GM12878 (cell line): ENCODE measurements at places on chromosomes 3 and 15. TPM values are rescaled to one million over a fixed set of nuclear protein-coding genes. Genes with fewer than 3 reads are reported as not detected.

PLSCR1 gene
- polyA plus RNA-seq: 34.9 and 35.4 TPM in 2 replicates

DNAH12 gene
- 0.26 and 0.35 TPM in 2 replicates for polyA plus RNA-seq

- no peak for DNase-seq
- no peaks in the 10 kb centered on the region for H3K36me3 ChIP-seq
- no peaks in the 10 kb centered on the region for H3K4me1 ChIP-seq
These were observed 2.7 kb upstream of the GOLGB1 start for GRCh38 chr3:121752261-121752660.

PRR20G gene
- not detected in 2 replicates for polyA plus RNA-seq

SEMA3B gene
- polyA plus RNA-seq: 0.09 and 0.16 TPM in 2 replicates

SIDT1 gene
- polyA plus RNA-seq: 18.6 and 23.8 TPM in 2 replicates

TUSC7 gene
- polyA plus RNA-seq: not detected in 2 replicates

- no peaks in the 10 kb centered on the region for H3K36me3 ChIP-seq
- peak overlapping the region; percentile 79 for H3K4me3 ChIP-seq
- H3K27me3 ChIP-seq: no peaks in the 10 kb centered on the region
- DNase-seq: no peak
- peaks cover 4% of the 10 kb centered on the region for H3K4me1 ChIP-seq
- peak overlapping the region; percentile 59 for H3K27ac ChIP-seq
These were observed 1.8 kb downstream of the RBMS3 start for GRCh38 chr3:29282427-29283230.

DNA sequence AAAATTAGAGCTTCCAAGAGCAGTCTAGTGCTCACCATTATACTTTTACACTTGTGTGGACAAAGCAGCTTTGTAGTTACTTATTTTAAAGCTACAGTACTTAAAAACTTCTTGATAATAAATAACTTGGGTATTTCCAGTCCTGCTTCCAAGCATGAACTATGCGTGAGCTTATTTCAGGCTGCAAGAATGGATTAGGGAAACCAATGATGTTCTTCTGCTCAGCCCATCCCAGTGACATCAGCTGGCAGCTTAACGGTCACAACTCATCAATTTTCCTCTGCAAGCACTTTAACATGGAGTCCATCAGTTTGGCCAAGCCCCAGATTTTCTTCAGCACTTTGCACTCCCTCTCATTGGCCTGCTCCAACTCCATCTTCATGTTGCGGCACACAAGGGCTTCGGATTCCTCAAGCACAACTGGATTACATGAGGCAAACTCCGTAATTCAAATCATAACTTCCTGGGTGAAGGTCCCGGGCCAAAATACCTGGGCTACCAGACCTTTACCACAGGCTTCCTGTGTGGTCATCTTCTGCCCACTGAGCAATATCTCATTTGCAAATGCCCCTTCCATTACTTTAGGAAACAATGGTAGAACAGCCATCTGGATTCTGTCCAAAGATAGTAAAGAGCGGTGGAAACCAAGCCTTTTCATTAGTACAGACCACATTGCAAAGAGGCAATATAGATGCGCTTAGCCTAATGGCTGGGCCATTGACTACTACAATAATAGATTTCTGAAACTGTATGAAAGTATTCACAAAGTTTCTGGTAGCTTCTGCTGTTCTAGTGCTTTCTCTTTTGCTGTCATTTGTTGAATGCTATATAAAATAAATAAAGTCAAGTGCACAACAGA lies 87.5 kb upstream of the DAZL start:
- H3K27me3 ChIP-seq: no peaks in the 10 kb centered on the region
- H3K4me3 ChIP-seq: no peak overlapping the region
- H3K27ac ChIP-seq: no peak overlapping the region
- peaks cover 12% of the 10 kb centered on the region; the same call in 1 of the 2 replicates for H3K4me1 ChIP-seq
- H3K36me3 ChIP-seq: no peaks in the 10 kb centered on the region

GRCh38 chr15:88174571-88174970 lies 82.0 kb downstream of the NTRK3 start:
- no peak for DNase-seq
- no peaks in the 10 kb centered on the region for H3K36me3 ChIP-seq
- no peak overlapping the region for H3K4me3 ChIP-seq
- no peaks in the 10 kb centered on the region for H3K27me3 ChIP-seq
- H3K4me1 ChIP-seq: peaks cover 8% of the 10 kb centered on the region

DNA sequence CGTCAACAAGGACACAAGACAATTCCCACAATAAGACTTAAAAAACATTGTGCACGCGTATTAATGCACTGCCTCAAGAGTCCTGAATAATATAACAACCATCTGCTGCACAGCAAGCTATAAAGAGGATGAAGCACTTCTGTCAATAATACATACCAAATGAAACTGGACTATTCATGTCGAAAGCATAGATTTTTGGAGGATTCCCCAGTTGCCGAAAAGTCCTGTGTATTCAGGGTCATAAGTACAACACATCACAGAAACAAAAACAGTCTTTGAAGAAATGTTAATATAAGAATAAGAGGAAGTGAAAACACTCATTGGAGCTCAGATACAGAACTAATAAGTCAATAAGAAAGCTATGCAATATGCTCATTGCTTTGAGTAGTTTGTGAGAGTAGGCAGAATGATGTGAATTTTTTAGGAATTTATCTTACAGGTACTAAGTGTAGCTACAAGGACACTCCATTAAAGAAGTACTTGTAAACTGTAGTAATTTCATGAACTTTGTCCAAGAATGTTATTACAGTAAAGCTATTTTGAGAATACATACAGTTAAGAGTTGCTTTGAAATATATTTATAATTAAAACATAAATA lies 31.6 kb downstream of the CBLB start:
- H3K4me1 ChIP-seq: peaks cover 26% of the 10 kb centered on the region
- H3K36me3 ChIP-seq: peaks cover 4% of the 10 kb centered on the region
- DNase-seq: peak; percentile 97
- H3K27ac ChIP-seq: peak overlapping the region; percentile 86
- H3K4me3 ChIP-seq: peak overlapping the region; percentile 33; the same call in 1 of the 2 replicates

STARD5 gene
- polyA plus RNA-seq: 3.5 and 4.4 TPM in 2 replicates

- no peaks in the 10 kb centered on the region for H3K4me1 ChIP-seq
- H3K36me3 ChIP-seq: no peaks in the 10 kb centered on the region
- no peaks in the 10 kb centered on the region for H3K27me3 ChIP-seq
These were observed 238.0 kb downstream of the CACNA2D3 start for GRCh38 chr3:54360320-54360719.

DNA sequence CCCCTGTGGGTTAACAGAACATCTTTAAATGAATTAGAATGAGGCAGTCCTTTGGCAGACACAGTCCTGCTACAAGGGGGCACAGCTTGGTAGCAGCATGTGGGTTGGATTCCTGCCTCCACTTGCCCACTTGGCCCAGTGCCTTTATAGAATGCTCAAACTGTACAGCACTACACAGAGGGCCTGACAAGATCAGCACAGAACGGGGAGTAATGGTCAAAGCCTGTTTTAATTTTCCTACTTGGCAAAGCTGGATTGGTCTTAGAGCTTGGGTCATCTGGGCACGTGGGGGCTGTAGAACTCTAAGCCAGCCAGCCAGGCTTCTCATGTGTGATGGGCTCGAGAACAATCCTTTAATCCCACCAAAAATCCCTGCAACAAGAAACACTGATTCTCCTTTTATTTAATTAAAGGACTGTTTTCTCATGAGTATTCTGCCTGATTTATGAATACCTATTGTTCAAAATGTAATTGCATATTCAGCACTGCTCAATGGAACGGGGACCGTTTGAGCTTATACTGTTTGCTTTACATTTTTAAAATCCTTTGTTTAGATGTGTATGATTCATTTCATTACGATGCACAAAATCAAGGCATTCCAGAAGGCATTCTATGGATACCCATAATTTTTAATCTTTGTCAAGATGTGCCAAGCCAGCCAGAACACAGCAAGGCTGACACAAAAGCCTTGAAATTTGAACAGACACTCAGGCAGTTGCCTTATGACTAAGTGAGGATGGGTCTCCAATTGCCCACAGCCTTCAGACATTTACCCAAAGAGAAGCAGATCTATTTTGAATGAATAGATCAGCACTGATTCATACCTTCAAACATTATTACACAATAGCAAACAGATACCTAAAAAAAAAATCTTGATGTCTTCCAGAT lies 249.3 kb upstream of the TGFBR2 start:
- H3K36me3 ChIP-seq: no peaks in the 10 kb centered on the region
- no peak overlapping the region for H3K27ac ChIP-seq
- H3K4me3 ChIP-seq: no peak overlapping the region

KY gene
- polyA plus RNA-seq: not detected in 2 replicates

- H3K27me3 ChIP-seq: no peaks in the 10 kb centered on the region
- H3K27ac ChIP-seq: no peak overlapping the region
- no peak overlapping the region for H3K4me3 ChIP-seq
- H3K4me1 ChIP-seq: no peaks in the 10 kb centered on the region
- H3K36me3 ChIP-seq: no peaks in the 10 kb centered on the region
These were observed 340.1 kb upstream of the MANF start for GRCh38 chr3:51044982-51045381.

LMAN1L gene
- polyA plus RNA-seq: not detected in 2 replicates

NR1I2 gene
- 0.87 and 1.1 TPM in 2 replicates for polyA plus RNA-seq

- no peak overlapping the region for H3K27ac ChIP-seq
- H3K27me3 ChIP-seq: no peaks in the 10 kb centered on the region
- H3K4me1 ChIP-seq: peaks cover 19% of the 10 kb centered on the region
- H3K4me3 ChIP-seq: no peak overlapping the region
These were observed 3.1 kb downstream of the CCDC33 start for GRCh38 chr15:74239051-74239705.

GRCh38 chr3:184981071-184981470 lies 169.1 kb downstream of the VPS8 start:
- no peaks in the 10 kb centered on the region for H3K4me1 ChIP-seq
- DNase-seq: no peak
- no peaks in the 10 kb centered on the region; the same call in 1 of the 2 replicates for H3K36me3 ChIP-seq
- no peak overlapping the region for H3K4me3 ChIP-seq
- H3K27ac ChIP-seq: no peak overlapping the region

GXYLT2 gene
- polyA plus RNA-seq: 0.40 and 1.1 TPM in 2 replicates

- no peak for DNase-seq
- no peaks in the 10 kb centered on the region for H3K4me1 ChIP-seq
- no peak overlapping the region for H3K4me3 ChIP-seq
- no peaks in the 10 kb centered on the region for H3K27me3 ChIP-seq
These were observed 14.9 kb downstream of the EIF2AK4 start for GRCh38 chr15:39948817-39949216.

- H3K27ac ChIP-seq: no peak overlapping the region
- H3K27me3 ChIP-seq: no peaks in the 10 kb centered on the region
- H3K36me3 ChIP-seq: no peaks in the 10 kb centered on the region
- no peak for DNase-seq
- no peak overlapping the region for H3K4me3 ChIP-seq
These were observed 375.9 kb upstream of the NAALADL2 start for GRCh38 chr3:174483254-174483653.

- no peak overlapping the region for H3K27ac ChIP-seq
- no peaks in the 10 kb centered on the region for H3K36me3 ChIP-seq
- peak overlapping the region; percentile 66 for H3K4me3 ChIP-seq
- no peaks in the 10 kb centered on the region for H3K27me3 ChIP-seq
These were observed 844 bp upstream of the PFN2 start for GRCh38 chr3:149971403-149972075.

- H3K36me3 ChIP-seq: no peaks in the 10 kb centered on the region
- no peak overlapping the region for H3K4me3 ChIP-seq
- no peaks in the 10 kb centered on the region for H3K27me3 ChIP-seq
- no peaks in the 10 kb centered on the region for H3K4me1 ChIP-seq
- DNase-seq: no peak
- no peak overlapping the region for H3K27ac ChIP-seq
These were observed 20.0 kb upstream of the CILP start for GRCh38 chr15:65231306-65231705.
